ENCODE measurements at places on chromosomes 16 and 17.

DNA sequence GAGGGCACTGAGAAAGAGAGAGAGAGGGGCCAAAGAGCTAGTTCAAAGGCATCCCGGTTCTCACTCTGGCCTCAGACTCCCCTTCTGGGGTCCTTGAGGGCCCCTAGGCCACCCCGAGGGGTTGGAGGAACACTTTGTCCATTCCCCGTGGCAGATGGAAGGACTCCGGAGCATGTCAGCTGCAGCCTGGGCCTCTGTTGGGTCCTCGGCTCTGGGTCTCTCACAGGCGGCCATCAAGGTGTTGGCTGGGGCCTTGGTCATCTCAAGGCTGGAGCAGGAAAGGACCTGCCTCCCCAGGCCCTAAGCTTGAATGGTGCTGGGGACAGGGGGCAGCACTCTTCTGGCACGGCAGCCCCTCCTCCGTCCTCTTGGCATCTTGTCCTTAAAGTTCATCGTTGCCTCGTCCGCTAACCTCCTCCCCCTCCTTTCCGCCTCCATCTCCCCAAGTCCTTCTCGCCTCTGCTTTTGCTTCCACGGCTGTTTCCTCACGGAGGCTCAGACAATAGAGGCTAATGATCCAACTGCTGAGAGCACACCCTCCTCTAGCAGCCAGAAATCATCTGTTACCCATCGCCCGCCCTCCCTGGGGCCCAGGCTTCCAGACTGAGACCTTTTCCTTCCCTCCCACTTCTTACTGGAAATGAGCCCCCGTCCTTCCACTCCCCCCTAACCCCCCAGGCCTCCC, 23.3 kb downstream of the CCR7 start:
- DNase-seq: no peak

DNA sequence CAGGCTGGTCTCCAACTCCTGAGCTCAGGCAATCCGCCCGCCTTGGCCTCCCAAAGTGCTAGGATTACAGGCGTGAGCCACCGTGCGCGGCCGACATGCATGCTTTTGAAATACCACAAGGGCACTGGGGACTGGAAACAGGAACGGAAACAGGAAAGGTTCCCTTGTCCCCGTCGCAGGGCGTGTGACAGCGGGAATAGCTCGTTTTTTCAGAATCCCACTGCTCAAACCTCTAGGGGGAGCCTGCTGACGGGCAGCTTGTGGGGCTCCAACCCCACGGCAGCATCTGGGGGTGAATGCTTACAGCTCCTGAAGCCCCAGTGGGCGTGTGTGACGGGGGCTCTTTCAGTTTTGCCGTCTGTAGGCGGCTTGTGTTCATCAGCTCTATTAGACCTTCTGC, 18.8 kb upstream of the ASGR2 start:
- no peak for DNase-seq

- no peak for DNase-seq
These were observed 48.5 kb downstream of the HAPSTR1 start for GRCh38 chr16:9139965-9140364.

DNA sequence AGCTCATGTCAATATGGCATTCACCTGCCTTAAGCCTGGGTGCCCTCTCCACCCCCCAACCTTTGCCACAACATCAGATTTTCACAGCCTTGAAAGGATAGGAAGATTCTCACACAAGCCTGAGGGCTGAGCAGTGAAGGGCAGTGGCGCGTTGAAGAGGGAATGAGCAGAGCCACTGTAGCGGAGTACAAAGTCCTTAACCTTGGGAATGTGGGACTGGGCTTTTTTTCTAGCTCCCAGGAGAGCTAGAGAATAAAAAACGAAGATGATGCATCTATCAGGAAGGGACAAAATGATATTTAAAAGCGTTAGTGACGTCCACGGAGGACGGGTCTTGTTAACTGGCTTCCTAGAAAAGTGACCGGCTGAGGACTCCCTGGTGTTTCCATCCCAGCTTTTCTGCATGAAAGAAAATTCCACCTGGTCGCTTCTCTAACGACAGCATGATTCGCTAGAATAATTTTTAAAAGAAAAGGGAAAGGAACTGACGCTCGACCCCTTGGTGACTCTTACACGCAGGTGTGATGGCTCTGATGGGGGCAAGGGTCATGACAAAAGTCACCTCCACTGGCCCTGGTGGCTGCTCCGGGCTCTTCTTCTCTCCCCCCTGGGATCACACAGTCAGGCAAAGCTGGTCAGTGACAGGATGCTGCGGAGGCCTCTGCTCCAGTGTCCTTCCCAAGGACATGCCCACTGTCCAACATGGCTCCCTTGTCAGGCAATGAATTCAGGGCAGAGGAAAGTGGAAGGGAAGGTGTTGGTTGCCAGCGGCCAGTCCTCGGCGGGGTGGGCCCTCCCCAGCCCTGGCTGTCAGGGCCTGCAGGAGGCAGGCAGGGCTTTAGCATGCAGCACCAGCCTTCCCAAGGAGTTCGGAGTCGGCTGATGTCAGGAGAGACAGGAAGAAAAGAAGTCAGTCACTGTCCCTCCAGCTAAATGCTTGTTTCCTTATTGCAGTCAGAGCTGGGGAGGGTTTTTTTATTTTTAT, 58.4 kb upstream of the IRX3 start:
- no peak for DNase-seq

GRCh38 chr16:2432801-2433505, 3.7 kb downstream of the CCNF start:
- no peak for DNase-seq

- no peak for DNase-seq
These were observed 30.6 kb downstream of the RPTOR start for GRCh38 chr17:80575057-80575875.

- no peak for DNase-seq
These were observed 155.9 kb upstream of the IRX5 start for GRCh38 chr16:54774768-54775167.

- DNase-seq: no peak
These were observed 488 bp downstream of the SPSB3 start for GRCh38 chr16:1781758-1782407.

DNA sequence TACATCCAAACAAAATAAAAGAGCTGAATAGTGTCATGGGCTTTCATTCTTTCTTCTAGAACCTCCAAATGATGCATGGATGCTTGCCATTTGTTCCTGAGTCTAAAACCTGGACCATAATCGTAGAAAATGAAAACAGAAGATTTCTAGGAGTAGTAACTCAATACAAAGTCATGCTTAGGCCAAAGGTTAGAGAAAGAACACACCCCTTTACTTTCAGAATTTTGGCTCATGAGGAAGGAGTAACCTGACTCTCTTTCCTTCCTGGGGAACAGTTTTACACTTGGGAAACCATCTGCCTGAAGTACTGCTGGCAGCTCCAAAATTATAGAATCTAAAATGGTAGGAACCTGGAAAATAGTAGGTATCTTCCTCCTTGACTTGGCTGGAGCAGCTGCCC, 137.2 kb downstream of the SNX11 start:
- DNase-seq: no peak

- no peak for DNase-seq
These were observed 143.8 kb downstream of the AXIN2 start for GRCh38 chr17:65417406-65418221.

DNA sequence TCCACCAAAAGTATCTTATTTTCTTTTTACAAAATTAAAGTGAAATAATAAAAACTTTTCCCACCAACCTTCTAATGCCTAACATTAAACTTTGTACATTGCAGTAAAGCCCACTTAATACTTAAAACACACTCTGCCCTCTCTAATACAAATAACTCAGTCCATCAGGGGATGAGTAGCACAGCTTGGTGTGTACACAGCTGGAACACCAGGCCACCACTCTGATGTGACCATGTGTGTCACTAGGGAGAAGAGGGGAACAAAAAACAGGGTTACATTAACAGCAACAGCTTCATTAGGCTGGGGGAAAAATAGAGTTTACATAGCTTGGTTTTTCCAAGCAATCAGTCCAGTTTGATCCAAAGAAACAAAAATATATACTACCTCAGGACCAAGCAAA, 295.0 kb downstream of the CEP112 start:
- DNase-seq: no peak

DNA sequence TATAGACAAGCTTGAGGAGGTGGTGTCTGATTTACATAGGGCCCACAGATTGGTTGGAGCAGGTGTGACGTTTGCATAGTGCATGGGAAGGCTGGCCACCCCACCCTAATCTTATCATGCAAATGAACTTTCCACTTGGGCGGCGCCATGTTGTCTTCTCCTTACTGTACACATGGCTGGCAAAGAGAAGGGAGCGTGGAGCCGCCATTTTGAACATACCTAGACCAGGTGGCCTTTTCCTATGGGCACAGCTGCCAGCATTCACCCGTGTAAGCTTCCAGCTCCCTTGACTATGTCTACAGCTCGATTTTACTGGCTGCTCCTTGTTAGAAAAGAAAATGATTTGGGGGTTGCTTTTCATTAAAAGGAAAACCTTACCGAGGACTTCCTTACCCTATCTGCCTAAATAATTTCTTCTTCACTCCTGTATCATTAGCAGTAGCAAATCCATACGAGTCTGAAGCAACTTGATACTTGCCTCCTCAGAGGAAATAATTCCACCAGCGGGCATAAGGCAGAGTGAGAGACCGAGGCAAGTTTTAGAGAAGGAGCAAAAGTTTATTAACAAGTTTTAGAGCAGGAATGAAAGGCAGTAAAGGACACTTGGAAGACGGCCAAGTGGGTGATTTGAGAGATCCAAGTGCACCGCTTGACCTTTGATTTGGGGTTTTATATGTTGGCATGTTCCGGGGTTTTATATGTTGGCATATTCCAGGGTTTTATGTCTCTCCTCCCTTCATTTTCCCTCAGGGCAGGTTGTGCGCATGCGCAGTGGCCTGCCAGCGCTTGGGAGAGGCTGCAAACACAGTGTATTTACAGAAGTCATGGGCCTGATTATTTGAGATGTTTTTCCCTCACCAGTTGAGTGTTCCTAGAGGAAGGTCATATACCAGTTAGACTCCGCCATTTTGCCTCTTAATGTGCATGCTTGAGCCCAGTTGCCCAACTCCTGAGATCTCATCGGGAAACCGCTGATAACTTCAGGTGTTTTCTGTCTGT, 65.7 kb downstream of the MARF1 start:
- no peak for DNase-seq

- no peak for DNase-seq
These were observed 154.2 kb downstream of the KCNJ12 start for GRCh38 chr17:21530311-21530710.

- DNase-seq: no peak
These were observed 53.7 kb downstream of the IL21R start for GRCh38 chr16:27455700-27456099.

DNA sequence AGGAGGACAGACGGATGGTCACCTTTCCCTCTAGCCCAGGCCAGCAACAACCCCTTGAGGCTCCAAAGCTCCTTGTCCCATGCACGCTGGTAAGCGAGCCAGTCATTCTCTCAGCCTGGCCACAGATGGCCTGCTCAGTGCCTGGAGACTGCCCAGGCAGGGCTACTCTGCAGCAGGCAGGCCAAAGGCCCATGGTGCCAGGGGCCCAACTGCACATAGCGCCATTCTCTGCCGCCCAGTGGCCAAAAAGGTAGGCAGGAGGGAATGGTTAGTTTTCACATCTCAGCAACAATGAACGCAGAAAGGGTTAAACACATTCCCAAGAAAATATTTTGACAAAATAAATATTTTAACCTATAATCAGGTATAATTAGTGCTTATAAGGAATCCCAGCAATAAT, 7.7 kb upstream of the SREBF1 start:
- DNase-seq: no peak

GRCh38 chr17:29847527-29848400, 82.3 kb downstream of the SSH2 start:
- no peak for DNase-seq

DNA sequence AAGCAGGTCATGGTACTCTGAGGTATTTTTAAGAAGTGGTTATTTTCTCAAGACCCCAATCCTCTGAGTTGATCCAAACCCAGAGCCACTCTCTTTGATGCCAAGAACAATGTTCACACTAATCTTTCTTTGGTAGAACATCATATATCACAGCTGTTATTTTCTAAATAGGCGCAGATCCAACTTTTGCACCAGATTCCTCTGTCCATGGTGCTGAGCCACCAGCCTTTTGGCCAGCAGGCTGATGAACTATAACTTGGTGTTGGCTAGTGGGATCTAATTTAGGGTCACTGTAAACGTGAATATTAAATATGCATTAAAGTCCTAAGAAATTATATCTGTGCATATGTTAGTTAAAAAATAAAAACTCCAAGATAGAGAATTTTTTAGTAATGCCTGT, 7.0 kb upstream of the ZKSCAN2 start:
- no peak for DNase-seq

- DNase-seq: no peak
These were observed 11.6 kb downstream of the COTL1 start for GRCh38 chr16:84606081-84606875.

DNA sequence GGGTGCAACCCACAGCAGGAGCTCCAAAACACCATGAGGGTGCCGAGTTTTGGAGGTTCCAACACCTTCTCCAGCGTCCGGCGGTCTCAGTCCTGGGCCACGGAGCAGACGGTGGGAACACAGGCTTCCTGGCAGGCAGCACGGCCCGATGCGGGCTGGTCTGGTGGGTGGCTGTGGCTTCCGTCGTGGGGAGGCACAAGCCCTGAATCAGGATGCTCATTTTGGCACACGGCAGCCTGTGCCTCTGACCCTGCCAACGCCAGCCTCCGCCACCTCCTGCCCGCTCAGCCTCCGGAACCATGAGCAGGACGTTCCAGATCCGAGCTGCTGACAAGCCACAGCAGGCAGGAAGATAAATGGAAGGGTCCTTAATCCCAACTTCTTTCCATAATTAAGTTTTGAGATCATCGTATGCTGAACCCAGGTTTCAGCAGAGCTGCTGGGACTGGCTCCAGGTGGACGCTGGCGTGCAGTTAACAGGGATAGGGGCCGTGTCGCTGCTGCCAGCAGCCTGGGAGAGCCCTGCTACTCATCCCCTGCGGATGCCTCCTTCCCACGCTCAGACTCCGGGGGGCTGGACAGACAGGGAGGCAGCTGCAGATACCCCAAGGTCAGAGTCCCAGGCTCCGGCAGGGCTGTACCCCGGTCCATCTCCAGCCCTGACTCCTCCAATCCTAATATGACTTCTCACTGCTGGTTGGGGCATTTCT, 136.6 kb downstream of the ENGASE start:
- no peak for DNase-seq

- DNase-seq: no peak
These were observed 342.7 kb downstream of the PMP22 start for GRCh38 chr17:14922411-14922810.

DNA sequence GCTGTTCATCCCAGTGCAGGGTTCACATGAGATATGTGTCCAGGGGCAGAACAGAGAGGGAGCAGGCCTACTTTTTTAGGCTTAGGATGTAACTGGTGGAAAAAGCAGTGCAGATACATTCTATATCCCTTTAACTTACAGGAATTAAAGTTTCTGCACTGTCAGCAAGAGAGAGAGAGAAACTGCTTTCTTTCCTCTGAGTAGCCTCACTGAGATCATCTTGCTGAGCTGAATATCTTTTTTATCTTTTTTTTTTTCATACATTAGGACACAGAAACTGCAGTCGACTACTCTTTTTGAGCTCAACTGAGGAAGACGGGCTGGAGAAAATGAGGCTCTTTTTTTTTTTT, 50.1 kb downstream of the CNGB1 start:
- no peak for DNase-seq
